ENCODE measurements at places on chromosomes 6 and 20.

- no peak for DNase-seq
These were observed 63.3 kb downstream of the ARHGAP18 start for GRCh38 chr6:129646642-129647041.

GRCh38 chr6:33313105-33313708, 671 bp downstream of the TAPBP start:
- DNase-seq: peak; percentile 81

DNA sequence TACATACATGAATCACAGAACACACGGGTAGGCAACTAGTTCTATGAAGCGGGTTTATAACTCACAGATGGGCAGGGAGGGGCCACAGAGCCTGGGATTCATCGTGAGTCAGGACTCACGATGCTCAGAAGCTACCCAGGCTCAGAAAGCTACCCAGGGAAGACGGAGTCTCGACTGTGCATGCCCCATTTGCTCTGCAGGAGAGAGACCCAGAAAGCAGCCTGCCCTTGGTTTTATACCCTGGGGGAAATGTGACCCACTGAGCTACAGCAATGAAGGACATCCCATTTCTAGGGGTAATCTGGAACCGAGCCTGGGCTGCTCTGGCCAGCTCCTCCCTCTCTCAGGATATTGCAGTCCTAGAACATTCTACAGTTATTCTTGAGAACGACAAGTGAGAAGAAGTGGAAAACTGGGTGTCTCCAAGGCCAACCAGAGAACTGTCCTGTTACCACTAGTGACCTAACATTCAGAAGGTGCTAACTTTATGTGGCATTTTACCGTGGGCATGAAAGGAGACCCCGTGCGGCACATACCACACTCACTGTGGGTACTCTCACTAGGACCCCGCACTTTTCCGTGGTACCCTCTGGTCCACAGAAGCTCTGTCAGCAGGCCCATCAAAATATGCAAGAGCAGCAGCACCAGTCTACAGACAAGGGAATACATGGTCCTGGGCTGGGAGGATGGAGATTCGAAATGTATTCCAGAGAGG, 201.9 kb upstream of the PMEPA1 start:
- DNase-seq: no peak

DNA sequence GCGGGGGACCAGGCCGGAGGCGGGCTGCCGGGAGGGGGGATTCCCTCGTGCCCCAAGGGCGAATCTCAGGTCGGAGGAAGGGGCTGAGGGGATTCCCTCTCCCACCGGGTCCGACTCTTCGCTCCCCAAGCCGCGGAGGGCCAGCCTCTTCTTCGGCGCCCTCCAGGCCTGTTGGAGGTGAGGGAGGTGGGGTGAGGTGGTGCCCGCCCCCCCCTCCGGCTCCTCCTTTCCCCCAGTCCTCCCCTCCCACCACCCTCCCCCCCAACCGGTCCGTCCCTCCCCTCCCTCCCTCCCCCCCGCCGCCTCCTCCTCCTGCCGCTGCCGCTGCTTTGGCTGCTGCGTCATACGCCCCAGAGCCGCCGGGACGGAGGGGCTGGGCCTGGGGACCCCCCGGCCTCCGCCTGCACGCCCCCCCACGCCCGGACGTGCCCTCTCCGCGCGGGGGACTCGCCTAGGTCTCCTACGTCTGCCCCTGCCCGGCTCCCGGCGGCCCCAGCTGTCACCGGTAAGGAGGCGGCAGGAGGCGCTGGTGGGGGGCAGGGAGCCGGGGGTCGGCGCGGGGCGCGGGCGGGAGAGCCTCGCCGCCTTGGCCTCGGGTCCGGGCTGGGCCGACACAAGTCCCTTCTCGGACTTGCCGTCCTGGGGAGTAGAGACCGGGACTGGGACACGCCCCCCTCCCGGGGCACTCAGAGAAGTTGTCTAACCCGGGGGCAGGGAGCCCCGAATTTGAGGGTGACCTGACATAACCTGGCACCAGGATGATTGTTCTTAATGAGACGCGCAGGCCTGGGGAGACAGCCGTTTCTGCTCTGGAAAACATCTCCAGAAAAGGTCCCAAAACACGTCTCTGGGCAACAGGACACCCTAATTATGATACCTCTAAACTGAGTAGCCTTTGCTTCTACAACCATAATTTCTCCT, at the start of gene PHF1:
Gene PHF1 (plus strand): TSS at position 304 of the 921 bp plus-strand sequence. CDS start 1,250 bp downstream, outside the sequence.
- DNase-seq: no peak

GRCh38 chr6:98633886-98634285, 200.5 kb upstream of the POU3F2 start:
- no peak for DNase-seq

DNA sequence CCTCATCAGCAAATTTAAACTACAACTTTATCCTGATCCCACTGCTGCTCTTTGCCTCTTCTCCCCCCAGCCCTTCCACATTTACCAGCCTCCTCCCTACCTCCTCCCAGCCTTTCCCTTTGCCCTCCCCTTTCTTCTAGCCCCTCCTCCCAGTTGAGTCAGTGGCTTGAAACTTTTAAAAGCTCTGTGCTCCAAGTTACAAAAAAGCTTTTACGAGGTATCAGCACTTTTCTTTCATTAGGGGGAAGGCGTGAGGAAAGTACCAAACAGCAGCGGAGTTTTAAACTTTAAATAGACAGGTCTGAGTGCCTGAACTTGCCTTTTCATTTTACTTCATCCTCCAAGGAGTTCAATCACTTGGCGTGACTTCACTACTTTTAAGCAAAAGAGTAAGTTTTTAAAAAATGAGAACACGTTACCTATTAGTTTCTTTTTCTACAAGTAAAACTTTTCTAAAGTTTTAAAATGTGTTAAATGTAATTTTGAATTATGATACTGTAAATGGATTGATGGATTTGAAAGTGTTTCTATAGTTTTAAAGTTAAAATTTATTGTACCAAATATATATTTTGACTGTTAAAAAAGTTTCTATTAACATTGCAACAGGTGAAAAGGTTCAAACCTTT, at the start of gene GJA1:
Gene GJA1 (plus strand): TSS at position 203 of the 626 bp plus-strand sequence. CDS start 11,202 bp downstream, outside the sequence.
- no peak for DNase-seq

All from inflammatory macrophage treated with lipopolysaccharide for 4 hours (primary cell).